ENCODE measurements at places on chromosomes 12 and 14.

- no peak for DNase-seq
These were observed 102.5 kb upstream of the DIO2 start for GRCh38 chr14:80313806-80314205.

GRCh38 chr12:68065163-68065562 lies 75.9 kb downstream of the IFNG-AS1 start:
- no peak for DNase-seq

- DNase-seq, result no peak
These were observed 217.4 kb downstream of the C12orf42 start for GRCh38 chr12:103278329-103278728.

GRCh38 chr12:29053567-29053966 lies 95.5 kb upstream of the FAR2 start:
- no peak for DNase-seq

- DNase-seq, result no peak
These were observed 218.8 kb downstream of the LRIG3 start for GRCh38 chr12:58701536-58701935.

DNA sequence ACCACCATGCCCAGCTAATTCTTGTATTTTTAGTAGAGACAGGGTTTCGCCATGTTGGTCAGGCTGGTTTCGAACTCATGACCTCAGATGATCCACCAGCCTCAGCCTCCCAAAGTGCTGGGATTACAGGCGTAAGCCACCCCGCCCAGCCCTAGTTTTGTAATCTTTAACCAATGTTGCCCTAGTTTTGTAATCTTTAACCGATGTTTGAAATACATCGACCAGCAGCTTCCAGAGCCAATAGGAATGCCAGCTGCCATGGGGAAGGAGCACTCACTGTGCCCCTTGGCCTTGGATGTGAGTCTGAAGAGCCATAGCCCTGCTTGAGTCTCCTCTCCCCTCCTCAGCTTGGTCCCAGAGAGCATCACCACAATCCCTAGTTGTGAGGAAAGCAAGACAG lies 209.3 kb upstream of the RGS6 start:
- no peak for DNase-seq

DNA sequence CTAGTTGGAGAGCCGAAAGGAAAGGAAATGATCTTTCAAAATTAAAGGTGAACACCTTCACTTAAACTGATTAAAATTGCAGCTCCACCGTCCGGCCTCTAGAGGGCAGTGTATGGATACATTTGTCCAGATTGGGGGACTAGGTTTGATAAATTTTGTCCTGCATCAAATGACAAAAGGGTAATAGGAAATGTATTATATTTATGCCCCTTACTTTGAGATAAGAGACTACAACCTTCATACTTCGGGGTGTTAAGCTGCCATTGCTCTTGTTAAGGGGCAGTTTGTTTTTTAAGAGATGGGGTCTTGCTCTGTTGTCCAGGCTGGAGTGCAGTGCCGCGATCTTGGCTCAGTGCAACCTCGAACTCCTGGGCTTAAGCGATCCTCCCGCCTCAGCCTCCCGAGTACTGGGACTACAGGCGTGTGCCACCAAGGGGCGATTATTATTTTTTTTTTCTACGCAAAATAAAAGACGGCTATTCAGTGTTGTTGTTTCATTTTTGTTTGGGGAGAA lies 818 bp upstream of the SUOX start:
- peak; percentile 48 for DNase-seq

DNA sequence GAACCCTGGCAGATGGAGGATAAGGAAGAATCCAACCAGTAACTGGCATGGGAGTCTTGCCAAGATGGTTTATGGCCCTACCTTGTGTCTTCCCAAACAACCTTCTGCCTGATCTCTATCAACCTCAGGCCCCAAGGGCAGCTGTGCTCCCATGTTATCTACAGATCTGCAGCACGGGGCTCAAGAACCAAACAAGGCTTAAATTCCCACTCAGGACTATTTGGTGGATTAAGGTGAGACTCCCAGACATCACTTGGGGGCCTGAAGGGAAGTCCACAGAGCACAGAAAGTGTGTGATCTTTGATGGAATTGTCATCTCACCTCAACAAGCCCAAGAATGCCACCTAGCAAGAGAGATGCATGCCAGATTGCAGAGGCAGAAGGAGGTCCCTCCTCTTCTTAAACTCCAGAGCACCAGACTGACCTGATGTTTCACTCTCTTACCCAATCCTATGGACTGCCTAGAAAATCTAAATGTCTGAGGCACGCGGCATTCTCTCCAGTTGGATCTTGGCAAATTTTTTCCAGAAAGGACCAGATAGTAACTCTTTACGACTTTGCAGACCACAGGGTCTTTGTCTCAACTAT lies 759.5 kb upstream of the TBX3 start:
- no peak for DNase-seq

DNA sequence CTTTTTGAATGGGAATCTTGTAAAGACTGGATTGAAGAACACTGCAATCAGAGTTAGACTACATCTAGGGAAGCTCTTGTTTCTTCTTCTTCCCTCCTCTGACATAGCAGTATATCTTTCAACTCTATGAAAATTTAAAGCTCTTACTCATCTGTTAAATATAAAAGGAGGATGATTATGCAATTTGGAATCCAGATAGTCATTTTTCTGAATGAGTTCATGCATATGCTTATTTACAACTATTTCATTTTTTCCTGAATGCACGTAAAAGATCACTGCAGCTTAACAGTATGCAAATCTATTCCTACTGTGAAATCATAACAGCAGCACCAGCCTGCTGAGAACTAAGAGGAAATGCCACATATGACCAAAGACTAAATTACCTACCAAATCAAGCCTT lies 133.5 kb upstream of the TMCC3 start:
- DNase-seq, result no peak

- DNase-seq, result peak; percentile 50
These were observed 25.4 kb downstream of the BCL11B start for GRCh38 chr14:99246536-99247097.

- no peak for DNase-seq
These were observed 137.0 kb upstream of the PZP start for GRCh38 chr12:9345171-9345570.

- DNase-seq, result no peak
These were observed 43.1 kb downstream of the GPHB5 start for GRCh38 chr14:63275611-63276010.

DNA sequence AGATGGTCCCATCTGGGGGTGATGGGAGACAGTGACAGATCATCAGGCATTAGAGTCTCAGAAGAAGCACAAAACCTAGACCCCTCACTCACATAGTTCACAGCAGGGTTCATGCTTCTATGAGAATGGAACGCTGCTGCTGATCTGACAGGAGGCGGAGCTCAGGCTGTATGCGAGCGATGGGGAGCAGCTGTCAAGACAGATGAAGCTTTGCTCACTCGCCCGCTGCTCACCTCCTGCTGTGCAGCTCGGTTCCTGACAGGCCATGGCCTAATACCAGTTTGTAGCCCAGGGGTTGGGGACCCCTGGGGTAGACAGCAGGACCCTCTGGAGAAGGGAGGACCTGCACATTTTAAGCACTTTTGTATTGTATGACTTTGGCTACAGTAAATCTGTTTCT lies 111.2 kb downstream of the LGMN start:
- no peak for DNase-seq

- DNase-seq, result no peak
These were observed 129.3 kb upstream of the MAP1LC3B2 start for GRCh38 chr12:116429826-116430360.

- no peak for DNase-seq
These were observed 996.8 kb upstream of the TMEM132C start for GRCh38 chr12:127270193-127270592.

GRCh38 chr14:104723651-104724406 lies at the start of gene ADSS1:
TSS of gene ADSS1 (plus strand) at chr14:104724229. CDS start at chr14:104724271, 42 bp downstream.
- DNase-seq, result peak; percentile 46

GRCh38 chr14:105889666-105890473 lies 363.5 kb downstream of the TMEM121 start:
- no peak for DNase-seq

- DNase-seq, result no peak
These were observed 60.8 kb downstream of the FLRT2 start for GRCh38 chr14:85590784-85591183.

DNA sequence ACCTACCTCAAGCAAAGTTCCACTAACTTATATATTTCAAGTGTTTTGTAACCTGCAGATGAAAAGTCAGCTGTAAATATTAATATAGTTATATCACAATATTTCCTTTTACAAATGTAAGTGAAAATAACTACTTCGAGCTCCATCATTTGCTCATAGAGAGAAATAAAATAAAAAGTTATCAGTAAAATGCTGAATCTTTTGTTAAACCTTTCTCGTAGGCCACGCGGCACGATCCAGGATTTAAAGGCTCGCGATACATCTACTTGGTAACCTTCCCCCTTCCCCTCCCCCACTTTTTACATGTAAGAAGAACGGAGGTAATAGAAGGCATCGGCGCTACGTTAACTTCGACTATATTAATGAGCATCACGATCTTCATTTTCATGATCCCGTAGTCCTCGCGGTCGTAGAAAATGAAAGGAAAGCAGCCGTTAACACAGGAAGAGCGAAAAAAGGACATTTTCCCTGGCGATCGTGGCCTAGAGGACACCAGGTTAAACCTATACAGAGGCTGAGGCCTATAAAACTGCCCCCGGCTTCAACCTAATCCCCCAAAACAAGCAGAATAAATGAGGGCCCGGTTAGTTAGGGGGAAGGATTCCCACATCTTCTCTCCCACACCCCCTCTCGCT lies 508 bp downstream of the HNRNPC start:
- DNase-seq, result no peak

DNA sequence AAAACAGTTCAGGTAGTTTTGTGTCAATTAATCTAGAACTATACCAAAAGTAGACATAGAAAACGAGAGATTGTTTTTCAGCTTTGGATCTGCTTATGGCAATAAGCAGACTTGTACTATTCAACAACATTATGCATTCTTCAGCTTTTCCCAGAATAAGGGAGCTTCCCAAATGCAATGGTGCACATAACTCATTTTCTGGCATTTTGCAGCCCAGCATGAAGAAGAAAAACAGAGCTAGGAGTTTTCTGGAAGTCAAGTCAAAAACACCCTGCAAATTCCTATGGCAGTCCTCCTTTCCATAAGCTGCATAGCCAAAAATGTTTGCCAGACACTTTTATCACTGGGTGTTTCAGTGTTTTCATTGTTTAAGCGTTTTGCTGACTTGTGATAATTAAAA lies 314.7 kb downstream of the NAV3 start:
- no peak for DNase-seq

DNA sequence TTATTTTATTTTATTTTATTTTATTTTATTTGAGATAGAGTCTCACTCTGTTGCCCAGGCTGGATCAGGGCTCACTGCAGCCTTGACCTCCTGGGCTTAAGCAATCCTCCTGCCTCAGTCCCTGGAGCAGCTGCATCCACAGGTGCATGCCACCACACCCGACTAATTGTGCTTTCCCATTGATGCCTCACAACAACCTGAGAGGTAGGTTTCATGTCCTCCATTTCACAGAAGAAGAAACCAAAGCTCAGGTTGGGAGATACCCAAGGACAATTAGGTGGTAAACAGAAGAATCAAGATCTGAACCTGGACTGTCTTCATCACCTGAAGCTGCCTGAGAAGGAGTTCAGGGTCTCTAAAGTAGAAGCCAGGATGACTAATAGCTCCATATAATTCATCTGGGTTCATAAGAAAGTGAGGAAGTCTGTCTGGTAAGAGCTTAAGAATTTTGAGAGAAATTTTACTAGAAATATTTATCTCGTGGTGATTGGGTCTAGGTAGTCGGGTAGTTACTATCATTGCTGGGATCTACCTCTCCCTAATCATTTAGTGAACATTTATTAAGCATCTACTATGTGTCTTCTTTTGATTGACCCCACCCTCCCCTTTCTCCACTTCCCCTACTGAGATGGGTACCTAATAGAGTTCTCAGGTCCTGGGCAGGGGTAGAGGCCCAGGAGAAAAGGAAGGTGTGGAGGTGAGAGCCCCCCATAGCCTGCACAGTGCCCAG lies 23.2 kb upstream of the ATP5MC2 start:
- DNase-seq, result no peak

DNA sequence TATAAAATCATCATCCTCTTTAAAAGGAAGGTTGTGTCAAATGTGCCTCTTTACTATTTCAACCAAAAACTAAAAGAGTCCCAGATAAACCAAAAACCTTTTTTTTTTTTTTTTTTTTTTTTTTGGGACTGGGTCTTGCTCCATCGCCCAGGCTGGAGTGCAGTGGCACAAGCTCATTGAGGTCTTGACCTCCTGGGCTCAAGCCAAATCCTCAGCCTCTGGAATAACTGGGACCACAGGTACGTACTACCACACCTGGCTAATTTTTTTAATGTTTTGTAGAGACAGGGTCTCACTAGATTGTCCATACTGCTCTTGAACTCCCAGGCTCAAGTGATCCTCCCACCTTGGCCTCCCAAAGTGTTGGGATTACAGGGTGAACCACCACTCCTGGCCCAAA lies 16.4 kb upstream of the SELPLG start:
- no peak for DNase-seq

- DNase-seq, result no peak
These were observed 28.5 kb downstream of the OSBPL8 start for GRCh38 chr12:76531056-76531455.

- no peak for DNase-seq
These were observed 220.3 kb downstream of the KTN1 start for GRCh38 chr14:55800156-55800785.

DNA sequence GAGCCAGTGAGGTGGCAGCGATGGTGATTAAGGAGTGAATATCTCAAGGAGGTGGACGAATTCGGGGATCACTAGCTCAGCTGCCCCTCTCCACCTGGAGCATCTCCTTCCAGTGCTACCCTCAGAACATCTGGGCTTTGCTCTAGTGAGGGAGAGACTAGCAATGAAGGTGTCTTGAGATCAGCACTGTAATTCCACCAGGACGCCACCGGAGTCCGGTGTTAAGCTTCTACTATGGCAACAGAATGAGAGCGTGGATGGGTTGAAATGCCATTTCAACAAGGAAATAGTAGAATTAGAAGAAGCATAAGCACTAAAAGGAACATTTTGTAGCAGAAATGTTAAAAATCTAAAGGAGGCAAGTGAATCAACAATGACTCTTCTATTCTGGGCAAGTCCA lies 61.1 kb downstream of the NTF3 start:
- no peak for DNase-seq

GRCh38 chr12:59928416-59928815 lies 332.6 kb downstream of the SLC16A7 start:
- no peak for DNase-seq

- no peak for DNase-seq
These were observed 1.5 kb downstream of the DIO3 start for GRCh38 chr14:101562659-101563351.

DNA sequence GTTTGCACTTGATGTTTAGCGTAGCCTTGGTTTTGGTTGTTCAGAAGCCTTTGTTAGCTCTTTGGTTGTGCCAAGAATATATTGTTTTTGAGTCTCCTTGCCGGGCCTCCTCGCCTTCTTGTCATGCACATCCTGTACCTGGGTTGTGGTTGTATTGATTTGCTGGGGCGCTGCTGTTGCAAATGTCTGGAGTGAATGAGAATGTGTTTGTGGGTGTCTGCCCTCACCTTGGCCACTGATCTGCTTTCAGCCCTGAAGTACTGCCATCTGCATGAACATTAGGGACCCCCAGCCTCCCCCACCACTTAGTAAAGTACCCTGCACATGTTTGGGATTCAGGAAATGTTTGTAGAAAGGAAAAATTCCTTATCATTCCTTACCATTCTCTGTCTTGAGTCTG lies 16.5 kb downstream of the PRKCH start:
- DNase-seq, result peak; percentile 51

All from effector CD8-positive, alpha-beta T cell (primary cell).